ENCODE measurements at places on chromosomes 5 and 9.

- no peak for DNase-seq
These were observed 8.5 kb downstream of the SPINK9 start for GRCh38 chr5:148343603-148344487.

- no peak for DNase-seq
These were observed 38.6 kb downstream of the RALGPS1 start for GRCh38 chr9:126953041-126953809.

DNA sequence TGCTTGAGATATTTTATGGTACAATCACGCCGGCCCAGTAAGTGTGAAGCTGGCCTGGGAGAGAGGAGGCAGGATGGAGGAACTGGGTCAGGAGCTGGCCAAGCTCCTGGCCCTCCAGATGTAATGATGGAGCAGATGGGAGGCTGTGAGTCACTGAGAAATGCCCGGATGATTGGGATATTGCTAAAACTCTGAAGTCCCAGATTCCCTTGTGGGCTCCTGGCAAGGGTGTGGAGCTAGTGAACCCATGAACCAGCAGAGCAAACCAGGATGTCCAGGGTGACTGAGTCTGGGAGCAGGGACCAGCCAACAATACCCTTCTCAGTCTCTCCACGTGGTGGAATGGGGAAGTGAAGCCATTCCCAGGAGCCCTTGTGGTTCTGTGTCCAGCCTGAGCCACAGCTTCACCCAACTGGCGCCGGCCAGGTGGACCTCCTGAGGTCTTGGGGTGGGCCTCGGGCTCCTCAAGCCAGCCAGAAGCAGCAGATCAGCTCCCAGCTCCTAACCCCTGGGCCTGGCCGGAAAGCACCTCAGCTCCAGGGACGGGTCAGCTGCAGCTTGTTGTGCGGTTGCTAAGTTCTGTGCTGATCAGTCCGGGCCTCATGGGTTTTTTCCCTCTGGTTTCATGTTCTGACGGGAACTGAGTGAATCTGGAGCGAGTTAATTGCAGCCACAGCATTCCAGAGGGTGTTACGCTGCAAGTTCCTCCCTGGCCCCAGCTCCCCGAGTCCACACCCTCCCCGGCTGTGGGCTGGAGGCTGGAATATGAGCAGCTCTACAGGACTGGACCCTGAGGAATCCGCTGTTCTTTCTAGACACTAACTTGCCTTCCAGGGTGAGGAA, 37.6 kb downstream of the DUSP1 start:
- no peak for DNase-seq

DNA sequence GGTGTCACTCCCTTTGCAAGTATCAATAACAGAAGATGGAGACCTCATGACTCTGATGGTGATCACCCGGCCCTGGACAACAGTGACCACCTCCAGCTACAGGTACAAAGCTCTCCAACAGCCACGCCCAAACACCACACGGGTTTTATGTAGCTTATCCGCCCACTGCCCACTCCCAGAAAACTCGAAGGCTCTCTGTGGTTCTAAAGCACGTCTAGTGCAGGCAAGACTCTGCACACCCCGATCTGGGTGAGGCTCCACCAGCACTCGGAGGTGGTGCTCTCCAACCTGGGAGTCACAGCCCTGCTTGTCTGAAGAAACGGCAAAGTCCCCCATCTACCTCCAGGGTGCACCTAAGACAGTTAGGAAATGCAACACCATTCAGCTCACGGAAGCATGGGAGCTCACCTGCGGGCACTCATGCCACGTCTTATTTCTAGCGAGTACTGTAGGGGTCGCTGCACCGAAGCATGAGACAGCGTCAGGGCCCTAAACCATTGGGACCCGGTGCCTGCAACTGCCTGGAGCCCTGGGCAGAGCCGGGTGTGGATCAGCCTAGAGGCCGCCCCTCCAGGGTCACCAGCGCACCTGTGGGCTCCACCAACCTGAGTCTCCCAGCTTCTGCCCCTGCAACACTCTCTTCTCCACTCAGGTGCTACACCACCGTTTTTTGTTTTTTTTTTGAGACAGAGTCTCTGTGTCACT, 58.1 kb upstream of the ZNF354A start:
- no peak for DNase-seq

GRCh38 chr5:176542135-176542595, 5.0 kb upstream of the RNF44 start:
- DNase-seq: peak; percentile 78

DNA sequence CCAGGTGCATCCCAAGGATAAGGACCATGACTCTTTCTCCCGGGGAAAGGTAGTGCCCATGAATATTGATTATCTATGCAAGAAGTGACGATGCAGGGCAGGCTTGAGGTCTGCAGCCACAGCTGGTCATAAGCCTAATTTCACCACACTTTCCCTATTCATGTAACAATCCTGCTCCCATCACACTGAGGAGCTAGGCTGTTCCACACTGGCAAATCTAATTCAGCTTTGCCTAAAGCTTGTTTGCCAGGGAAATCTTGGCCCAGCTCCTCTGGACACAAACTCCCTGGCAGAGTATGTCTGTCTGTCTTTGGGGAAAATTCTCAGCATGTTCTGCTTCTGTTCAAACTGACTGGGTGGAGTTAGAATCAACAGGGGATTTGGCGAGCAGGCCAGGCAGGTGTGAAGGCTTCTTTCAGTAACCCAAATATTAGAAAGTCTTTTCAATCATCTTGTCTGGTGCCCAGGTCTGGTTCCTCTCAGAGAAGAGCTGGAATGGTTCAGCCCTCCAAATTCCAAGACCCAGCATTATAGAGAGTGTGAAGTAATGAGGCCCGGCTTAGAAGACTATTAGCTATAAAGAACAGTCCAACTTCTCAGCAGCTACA, 88.5 kb upstream of the SPDL1 start:
- DNase-seq: no peak

- no peak for DNase-seq
These were observed 15.1 kb upstream of the IGFBPL1 start for GRCh38 chr9:38439291-38439915.

DNA sequence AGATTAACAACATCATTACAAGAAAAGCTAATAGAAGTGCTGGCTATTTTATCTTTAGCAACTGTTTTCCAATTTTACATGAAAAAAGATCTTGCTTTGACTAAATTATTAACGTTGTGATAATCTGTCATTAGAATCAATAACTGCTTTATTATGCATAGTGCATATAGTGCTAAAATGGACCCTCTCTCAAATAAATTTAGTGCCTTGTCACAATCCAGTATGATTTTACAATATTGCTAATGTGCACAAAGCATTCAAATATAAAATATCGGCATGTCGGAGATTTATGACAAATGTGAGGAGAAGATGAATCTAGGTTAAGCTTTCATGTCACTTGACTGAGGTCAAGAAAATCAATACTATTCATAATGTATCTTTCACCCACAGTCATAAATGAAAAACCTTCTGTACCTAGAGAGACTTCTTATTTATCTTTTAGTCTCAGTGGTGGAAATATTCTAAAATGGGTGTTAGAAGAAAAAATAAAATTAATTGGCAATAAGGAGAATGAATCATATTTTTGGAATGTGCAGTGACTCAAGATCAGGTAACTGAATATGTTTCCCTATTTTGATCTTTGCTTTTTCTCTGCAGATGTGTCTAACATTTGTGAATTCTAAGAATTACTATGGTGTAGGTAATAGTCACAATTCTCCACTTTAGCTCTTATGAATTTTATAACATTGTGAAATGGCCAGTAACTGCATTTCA, 672.9 kb upstream of the GRAMD2B start:
- no peak for DNase-seq

DNA sequence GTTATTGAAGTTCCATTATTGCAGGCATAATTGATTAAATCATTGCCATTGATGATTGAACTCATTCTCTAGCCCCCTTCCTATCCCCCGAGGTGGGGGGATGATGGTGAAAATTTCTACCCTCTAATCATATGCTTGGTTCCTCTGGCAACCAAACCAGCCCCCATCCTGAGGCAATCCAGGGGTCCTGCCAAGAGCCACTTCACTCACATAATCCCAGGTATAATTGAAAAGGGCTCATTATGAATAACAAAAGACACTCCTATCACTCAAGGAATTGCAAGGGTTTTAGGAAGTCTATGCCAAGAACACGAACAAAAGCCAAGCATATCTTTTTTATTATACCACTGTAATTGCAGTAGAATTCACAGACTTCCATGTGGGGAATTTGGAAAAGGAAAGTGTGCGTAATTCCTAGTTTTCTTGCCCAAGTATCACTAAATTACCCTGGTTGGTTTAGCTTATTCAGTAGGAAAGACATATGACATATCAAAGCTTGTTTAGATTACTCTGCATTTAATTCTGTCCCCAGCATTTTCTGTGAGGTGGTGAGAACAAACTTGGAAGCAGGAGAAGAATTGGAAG, 130.7 kb upstream of the TAF11L2 start:
- no peak for DNase-seq

DNA sequence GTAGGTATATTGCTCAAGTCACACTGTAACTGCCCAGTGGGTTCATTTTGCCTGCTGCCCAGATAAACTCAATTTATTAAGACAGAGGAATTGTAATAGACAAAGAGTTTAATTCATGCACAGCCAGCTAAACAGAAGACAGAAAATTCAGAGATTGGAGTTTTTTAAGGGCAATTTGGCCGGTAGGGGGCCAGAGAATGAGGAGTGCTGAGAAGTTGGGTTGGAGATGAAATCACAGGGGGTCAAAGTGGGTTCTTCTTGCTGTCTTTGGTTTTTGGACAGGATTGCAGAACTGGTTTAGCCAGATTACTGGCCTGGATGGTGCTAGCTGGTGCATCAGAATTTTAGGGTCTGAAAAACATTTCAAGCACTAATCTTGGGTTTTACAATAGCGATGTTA, 20.7 kb upstream of the IL33 start:
- no peak for DNase-seq

DNA sequence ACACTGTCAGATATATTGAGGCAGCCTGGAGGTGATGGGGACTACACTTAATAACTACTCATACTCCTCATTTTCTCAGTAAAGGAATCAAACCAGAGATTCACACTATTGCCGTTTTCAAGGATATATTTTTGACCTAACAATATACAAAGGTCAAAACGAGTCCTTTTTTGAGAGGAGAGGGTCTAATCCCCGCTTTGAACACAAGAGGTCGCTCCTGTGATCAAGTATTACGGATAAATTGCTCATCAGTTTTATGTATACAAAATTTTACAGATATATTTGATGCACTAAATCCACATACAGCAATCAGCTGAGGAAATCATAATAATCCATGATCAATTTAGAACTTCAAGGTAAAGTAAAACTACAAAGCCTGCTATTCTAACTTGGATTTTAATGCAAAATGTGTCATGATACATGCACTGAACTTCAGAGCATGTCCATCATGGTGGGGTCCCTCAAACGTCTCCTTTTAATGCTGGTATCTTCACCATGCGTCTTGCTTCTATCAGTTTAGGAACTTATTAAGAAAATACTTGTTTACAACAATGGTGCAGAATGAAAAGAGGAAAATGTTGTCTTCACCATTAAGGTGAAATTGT, 2.5 kb upstream of the ISL1 start:
- no peak for DNase-seq

DNA sequence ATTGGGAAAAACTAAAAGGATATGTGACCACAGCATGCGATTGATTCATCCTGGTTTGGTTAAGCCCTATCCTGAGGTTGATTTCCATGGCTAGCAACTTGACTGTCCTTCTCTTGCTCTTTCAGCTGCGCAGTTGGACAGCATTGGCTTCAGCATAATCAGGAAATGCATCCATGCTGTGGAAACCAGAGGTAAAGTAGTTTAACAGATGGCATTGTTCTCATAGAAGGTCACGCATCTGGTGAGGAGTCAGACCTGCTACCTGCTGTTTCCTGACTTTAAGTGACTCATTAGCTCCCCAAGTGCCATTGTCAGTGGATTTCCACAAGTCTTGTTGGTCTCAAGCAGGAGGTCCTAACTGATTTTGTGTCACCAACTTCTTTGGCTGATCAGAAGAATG, 266.9 kb downstream of the ARHGAP26 start:
- DNase-seq: no peak

DNA sequence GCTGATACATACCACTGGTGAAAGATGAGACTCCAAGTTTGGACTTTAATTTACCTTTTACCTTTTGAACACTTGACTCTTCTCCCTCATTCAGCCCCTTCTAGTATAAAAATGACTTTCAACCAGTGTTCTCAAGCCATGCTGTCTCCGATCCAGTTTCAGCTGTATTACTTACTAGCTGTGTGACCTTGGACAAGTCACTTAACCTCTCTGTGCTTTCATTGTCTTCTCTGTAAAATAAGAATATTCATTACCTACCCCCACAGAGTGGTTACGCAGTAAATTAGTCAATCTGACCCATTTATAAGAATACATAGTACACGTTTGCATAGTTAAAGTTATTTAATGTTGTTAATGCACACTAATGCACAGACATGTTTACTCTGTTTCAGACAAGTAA, 12.6 kb upstream of the CEMIP2 start:
- DNase-seq: no peak

GRCh38 chr5:176454724-176455394, 6.7 kb downstream of the FAF2 start:
- no peak for DNase-seq

DNA sequence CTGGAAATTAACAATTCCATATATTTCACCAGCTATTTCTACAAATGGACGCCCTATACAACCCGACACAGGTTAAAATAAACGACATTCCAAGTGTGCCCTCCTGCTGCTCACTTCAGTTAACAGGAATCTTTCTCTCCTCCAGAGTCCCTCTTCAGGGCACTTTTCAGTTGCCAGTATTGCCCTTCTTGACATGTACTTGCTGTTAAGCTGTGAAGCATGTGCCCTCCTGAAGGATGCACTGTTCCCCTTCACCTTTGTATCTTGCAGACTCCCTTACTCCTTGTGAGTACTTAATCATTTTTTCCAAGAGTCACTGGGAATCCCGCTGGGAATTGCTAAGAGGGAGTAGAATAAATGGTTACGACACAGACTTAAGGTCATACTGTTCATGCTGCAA, 364.1 kb downstream of the CTNND2 start:
- DNase-seq: no peak

GRCh38 chr5:112917453-112917995, 4.5 kb downstream of the REEP5 start:
- peak; percentile 19 for DNase-seq

DNA sequence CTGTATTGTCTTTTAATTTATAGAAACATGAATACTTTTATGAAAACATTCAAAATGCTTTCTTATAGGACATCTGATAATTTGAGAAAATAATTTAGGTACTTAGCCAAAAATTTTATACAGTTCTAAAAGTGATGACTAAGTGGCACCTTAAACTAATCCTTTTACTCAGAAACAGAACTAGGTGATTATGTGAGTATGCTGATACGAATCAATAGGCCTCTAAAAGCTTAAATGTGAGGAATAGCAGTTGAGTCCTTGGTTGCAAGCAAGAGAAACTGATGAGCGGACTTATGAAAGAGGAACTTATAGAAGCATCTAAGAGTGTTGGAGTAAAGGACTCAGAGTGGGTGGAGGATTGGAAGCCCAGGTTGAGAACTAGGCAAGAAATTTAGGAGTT, 26.4 kb downstream of the ANXA1 start:
- no peak for DNase-seq

- DNase-seq: no peak
These were observed 73.6 kb downstream of the TLR4 start for GRCh38 chr9:117777823-117778222.
